ENCODE measurements at places on chromosomes 3 and 15.

DNA sequence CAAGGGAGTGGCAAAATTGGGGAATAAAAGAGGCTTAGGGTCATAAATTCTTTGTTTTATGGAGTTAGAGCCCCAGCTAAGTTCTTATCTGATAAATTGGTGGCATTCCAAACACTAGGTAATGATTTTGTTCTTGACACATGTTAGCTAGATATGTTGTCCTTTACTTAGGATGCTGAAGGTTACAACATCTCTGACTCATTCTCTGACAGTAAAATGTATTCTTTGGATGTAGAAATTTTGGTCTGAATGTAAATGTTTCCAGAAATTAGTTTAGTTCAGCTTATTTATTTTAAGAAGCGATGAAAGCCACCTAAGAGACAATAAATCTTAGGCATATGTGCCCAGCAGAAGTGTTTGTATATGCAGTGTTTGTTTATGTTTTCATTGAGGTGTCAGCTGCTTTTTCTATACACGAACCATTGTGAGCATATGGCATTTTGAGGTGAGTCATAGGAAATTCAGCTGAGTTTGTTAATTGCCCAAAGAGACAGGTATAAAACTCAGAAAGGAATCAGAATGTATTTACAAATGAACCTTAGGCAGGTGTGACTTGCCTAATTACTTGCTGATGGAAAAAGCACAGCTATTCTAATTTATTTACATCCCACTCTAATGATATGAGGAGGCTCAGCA lies 247.7 kb downstream of the AGBL1 start:
- no peak for DNase-seq

DNA sequence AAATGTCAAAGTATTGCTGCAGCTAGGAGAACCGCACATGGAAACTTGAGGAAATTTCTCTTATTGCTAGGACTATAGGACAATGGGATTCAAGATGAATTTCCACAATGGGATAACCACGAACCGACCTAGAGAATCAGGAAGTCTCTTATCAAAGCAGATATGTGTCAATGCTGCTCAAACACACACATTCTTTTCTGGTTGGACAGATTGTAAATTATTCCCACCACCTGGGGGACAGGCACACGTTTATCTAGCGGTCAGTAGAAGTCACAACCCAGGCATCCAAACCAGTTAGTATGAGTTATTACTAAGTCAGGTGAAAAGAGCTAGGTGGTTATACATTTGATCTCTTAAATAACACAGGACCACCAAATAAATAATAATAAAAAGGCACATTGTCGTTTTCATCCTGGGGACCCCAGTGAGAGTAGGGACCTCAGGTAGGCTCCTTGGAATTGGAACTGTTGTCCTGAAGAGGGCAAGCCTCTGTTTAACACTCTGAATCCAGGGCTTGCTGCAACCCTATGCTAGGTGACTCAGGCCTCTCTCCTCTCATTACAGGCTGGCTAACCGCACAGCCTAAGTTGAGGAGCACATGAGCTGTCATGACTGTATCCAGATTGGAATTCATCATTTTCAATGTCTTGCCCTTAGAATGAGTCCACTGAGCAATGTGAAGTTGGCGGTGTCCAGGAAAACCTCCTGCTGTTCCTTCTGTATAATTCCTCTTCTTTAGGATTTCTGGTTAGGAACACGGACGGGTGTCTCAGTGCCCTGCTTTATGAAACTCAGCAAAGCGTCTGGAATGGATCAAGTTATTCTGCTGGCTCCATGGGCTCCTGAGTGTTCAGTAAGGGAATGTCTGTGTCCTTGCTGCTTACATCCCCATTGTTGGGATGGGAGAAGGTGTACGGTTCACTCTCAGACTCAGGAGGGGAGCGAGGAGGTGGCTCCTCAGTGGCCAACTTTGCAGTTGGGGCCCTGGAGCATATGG lies 59.0 kb downstream of the CLEC3B start:
- no peak for DNase-seq

GRCh38 chr3:167983583-167983982 lies 112.1 kb downstream of the GOLIM4 start:
- no peak for DNase-seq

DNA sequence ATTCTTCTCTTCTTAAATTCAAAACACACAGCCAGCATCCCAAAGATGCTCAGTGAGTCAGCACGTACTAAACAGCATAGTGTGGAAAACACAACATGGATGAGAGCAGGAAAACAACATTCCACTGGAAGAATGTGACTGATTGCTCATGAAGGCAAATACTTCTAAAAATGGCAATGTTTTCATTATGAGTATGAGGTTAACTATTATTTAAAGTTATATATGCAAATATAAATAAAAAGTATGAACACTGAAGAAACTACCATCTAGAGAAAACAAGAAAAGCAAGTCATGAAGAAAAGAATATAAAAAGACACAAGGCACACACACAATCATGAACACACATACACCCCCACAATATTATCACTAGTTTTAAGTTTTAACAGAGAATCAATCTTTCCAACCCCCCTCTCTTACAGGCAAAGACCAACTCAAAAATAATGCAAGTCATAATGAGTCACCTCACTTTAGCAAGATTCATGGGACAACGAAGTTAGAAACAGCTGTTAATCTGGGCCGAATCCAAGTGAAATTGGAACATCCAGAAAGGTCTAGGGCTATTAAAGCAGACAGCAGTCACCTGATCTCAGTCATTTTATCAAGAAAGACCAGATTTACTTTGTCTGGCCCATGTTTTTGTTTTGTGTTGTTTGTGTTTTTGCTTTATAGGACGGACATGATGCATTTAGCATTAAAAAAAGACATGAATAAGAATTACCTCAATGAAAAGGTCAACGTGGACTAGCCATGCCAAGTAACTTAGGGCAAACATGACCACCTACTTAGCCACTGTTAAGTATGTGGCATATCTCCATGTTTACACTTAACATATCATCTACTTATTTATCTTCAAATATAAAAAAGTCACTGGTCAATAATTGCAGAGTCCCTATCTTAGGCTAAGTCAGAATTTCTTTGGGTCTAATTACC lies 18.1 kb downstream of the GBE1 start:
- DNase-seq, result no peak

- DNase-seq, result no peak
These were observed 73.5 kb upstream of the IQSEC1 start for GRCh38 chr3:13146643-13147143.

GRCh38 chr15:76954744-76955143 lies 23.2 kb downstream of the RCN2 start:
- no peak for DNase-seq
